AG04450 (cell line): ENCODE measurements at places on chromosomes 2 and 18. TPM values are rescaled to one million over a fixed set of nuclear protein-coding genes. Genes with fewer than 3 reads are reported as not detected.
A peak's percentile ranks its signal among the peaks of the same experiment; 100 is the strongest.

The REG1B gene
- polyA plus RNA-seq, result not detected in 2 replicates

The CNTNAP5 gene
- polyA plus RNA-seq, result not detected in 2 replicates

The LCT gene
- not detected in 2 replicates for polyA plus RNA-seq

DNA sequence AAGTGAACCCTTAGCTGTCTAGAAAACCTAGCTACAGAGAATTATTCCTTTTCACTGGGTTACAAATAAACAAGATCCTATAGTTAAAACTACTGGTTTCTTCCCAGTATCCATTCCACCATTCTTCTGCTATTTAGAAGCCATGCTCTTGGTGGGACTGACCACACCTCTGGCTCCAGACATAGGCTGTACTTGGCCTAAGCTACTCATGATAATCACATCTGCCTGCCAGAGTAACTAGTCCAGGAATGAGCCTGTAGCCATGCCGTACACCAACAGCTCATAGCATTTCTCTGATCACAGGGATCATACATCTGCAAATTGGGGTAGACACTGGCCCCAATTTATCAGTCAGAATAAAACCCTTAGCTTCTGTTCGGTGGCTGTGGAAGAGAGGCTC is 33.7 kb downstream of the NABP1 start:
- no peak for DNase-seq

GRCh38 chr2:150480241-150480640 is 7.2 kb downstream of the RND3 start:
- no peak for DNase-seq

The RUFY4 gene
- not detected in 2 replicates for polyA plus RNA-seq

The KIF1A gene
- not detected in 2 replicates for polyA plus RNA-seq

DNA sequence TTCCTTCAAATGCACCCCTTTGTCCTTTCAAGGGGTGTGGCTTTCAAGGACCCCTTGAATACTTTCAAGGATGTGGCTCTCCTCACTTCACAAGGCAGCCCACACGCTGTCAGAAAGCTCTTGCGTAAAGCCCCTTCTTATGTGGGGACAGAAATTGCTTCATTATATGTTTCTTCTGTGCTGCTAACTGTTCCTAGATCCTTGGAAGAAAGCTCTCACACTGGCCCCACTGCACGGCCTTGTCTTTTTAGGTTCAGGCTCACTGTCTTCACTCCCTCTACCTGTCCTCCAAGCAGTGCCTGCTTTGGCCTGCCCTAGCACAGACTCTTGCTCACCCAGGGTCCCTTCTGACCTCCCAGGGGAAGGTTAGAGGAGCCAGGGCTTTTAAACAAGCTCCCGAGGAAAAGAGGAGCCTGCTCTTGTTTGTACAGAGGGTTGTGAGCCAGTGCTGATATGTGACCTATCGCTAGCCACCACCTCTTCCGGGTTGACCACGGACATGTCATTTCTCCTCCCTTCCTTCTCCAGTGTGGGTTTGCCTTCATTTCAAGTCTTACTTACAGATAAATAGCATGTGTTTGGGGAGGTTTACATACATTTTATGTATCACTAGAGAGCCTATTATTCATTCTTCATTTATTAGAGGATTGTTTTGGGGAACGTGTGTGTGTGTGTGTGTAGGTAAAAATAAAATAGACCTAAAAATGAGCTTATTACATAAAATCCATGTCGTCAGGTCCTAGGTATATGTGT is 94.7 kb downstream of the RTN4 start:
- no peak for DNase-seq

The LINC00305 gene
- not detected in 2 replicates for polyA plus RNA-seq

- DNase-seq, result peak; percentile 23
Observed at GRCh38 chr2:238097988-238098871, 1.9 kb upstream of the ESPNL start.

The NMUR1 gene
- polyA plus RNA-seq, result not detected in 2 replicates

The ZNF804A gene
- polyA plus RNA-seq, result 3.5 and 6.2 TPM in 2 replicates

- no peak for DNase-seq
Observed at GRCh38 chr2:188588235-188588634, 296.6 kb downstream of the GULP1 start.

GRCh38 chr18:80034852-80035406 is 695 bp downstream of the RBFA start:
- no peak for DNase-seq

The MC5R gene
- not detected in 2 replicates for polyA plus RNA-seq

- DNase-seq, result no peak
Observed at GRCh38 chr18:61127714-61128467, 205.3 kb upstream of the CDH20 start.

The MLPH gene
- 15.5 and 15.6 TPM in 2 replicates for polyA plus RNA-seq

- DNase-seq, result no peak
Observed at GRCh38 chr2:134468776-134469175, 214.9 kb downstream of the MGAT5 start.

The SRSF7 gene
- polyA plus RNA-seq, result 195 and 238 TPM in 2 replicates

DNA sequence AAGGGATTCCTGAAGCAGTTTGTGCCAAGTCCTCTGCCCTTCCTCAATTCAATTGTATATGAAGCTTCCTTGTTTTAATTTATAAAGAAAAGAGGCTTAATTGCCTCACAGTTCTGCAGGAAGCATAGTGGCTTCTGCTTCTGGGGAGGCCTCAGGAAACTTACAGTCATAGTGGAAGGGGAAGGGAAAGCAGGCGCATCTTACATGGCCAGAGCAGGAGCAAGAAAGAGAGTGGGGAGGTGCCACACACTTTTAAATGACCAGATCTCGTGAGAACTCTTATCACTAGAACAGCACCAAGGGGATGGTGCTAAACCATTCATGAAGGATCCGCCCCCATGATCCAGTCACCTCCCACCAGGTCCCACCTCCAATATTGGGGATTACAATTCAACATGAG is 114.2 kb downstream of the SGPP2 start:
- no peak for DNase-seq

- no peak for DNase-seq
Observed at GRCh38 chr2:159176555-159176954, 109.9 kb downstream of the WDSUB1 start.

GRCh38 chr2:5227062-5227699 is 465.0 kb upstream of the SOX11 start:
- no peak for DNase-seq

The CHRND gene
- polyA plus RNA-seq, result not detected in 2 replicates

DNA sequence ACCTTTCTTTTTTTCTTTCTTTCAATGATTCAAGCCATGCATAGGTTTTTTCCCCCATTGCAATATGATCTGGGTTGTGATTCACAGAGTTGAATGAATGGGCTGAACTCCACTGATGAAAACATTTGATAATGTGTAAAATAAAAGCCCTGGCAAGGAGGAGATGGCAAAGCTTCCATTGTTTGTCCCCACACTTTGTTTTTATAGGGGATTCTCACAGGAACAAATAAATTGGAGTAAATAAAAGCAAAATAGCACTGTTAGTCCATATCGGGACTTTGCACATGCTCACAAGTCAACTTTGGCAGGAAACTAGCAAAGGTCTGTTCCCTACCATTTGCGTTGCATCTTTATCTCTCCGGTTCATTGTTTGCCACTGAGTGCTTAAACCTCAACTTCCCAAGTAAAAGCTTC is 55.7 kb downstream of the MEIS1 start:
- no peak for DNase-seq

DNA sequence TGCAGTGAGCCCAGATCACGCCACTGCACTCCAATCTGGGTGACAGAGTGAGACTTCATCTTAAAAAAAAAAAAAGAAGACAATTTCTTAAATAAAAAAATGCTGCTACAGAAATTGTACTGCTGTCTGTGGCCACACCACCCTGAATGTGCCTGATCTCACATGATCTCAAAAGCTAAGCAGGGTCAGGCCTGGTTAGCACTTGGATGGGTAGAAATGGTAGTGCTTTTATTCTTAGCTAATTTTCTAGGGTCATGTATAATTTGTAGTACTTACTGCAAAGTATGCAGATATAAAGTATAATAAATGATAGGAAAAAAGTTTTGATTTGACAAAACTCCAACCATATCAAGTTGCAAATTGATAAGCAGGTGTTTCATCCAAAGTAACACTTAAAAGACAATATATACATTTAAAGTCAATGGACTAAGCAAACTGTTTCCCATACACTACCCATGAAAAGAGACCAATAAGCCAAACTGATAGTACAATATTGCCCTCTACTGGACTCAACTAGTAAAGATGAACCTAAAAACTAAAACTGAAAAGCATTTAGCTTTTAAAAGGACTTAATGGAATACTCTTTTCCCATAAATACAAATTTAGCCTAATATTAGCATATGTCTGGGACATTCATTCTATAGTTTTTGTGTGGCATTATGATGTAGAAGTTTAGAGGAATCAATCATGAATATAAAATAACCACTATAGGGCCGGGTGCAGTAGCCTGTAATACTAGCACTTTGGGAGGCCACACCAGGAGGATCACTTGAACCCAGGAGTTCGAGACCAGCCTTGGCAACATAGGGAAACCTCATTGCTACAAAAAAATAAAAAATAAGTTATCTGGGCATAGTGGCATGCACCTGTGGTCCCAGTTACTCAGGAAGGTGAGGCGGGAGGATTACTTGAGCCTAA is 18.6 kb upstream of the PEX13 start:
- DNase-seq, result peak; percentile 13

The RGPD3 gene
- polyA plus RNA-seq, result 0.07 and 0.15 TPM in 2 replicates

DNA sequence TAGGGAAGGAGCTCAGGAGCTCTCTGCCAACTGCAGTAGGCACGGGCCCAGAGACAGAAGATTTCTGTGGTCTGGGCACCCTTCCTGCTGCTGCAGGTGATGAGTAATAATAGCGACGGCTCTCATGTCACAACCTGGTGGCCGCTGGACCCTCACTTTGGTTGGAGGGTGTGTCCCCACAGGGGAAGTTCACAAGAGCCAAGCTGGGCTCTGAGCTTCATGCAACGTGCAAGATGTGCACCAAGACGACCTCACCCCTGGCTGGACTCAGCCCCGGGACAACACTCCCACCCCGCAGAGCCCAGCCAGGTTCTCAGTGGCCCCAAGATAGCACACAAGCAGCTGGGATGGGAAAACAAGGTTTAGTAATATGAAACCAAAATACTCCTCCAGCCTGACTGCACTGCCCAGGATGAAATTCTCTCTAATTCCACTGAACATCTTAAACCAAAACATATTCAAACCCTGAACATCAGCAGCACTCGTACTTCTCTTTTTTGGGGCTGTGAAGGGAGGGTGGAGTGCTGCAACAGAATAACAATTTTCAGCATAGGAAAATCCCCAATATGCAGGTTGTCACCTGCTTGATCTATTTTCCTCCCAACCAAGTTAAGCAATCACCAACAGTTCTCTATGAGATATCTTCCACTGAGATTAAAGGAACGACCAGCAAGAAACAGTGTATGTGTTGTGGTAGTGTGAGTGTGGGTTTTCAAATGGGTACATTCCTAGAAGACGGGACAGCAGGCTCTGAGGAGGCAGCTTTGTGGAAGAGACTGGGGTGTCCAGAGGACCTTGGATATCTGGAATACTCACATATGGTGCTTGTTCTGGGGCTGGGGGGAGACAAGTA is 26.5 kb downstream of the BCL2 start:
- no peak for DNase-seq

The POLR1B gene
- 11.3 and 12.4 TPM in 2 replicates for polyA plus RNA-seq

DNA sequence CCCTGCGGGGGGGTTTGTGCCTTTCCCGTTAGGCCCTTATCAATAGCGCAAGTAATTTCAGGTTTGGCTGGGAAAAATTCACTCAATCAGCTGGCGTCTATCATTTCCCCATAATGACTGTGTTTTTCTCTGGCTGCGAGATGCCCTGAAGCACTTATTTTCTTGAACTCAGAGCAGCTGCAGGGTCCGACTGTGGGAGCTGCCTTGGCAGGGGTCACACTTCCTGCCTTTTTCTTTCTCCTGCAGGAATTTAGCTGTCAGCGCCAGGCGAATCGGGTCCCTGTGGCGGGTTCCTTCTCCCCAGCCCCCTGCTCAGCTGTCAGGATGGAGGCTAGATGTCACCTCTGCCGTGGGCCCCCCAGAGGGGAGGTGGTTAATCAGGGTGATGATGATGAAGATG is 81.3 kb upstream of the HPCAL1 start:
- no peak for DNase-seq

The SPR gene
- polyA plus RNA-seq, result 17.5 TPM in 2 replicates

The SCN9A gene
- polyA plus RNA-seq, result 39.9 and 56.8 TPM in 2 replicates

The CRACDL gene
- not detected in 2 replicates for polyA plus RNA-seq

DNA sequence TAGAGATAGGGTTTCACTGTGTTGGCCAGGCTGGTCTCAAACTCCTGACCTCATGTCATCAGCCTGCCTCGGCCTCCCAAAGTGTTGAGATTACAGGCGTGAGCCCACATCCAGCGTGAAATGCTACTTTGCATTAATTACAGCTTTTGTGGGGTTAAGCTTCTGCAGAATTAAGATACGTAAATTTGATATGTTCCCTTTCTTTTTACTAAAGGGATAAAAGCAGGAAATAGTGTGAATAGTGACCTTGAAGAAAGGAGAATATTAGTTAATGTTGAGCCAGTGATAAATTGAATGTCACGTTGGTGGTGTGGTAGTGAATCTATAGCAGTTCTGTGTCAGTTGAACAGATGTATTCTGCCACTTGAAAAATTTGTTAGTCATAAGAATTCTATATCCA is 16.9 kb downstream of the SMCHD1 start:
- DNase-seq, result no peak

GRCh38 chr2:98598781-98599428 is 9.4 kb downstream of the COA5 start:
- DNase-seq, result no peak

GRCh38 chr2:217906798-217907197 is 96.0 kb downstream of the TNS1 start:
- DNase-seq, result no peak

The DYNC2LI1 gene
- polyA plus RNA-seq, result 17.7 and 23.3 TPM in 2 replicates
